ENCODE measurements at places on chromosomes 2 and 18. TPM values are rescaled to one million over a fixed set of nuclear protein-coding genes. Genes with fewer than 3 reads are reported as not detected.

- no peak for DNase-seq
- peaks cover under 1% of the 10 kb centered on the region for H3K4me1 ChIP-seq
- H3K36me3 ChIP-seq = peaks cover 31% of the 10 kb centered on the region
- H3K27ac ChIP-seq = no peak overlapping the region
Measured at GRCh38 chr2:232310121-232310520, 68.4 kb upstream of the ALPP start.

- no peak overlapping the region for H3K4me3 ChIP-seq
- DNase-seq = no peak
- H3K36me3 ChIP-seq = peaks cover 10% of the 10 kb centered on the region
- H3K4me1 ChIP-seq = peaks cover 70% of the 10 kb centered on the region
Measured at GRCh38 chr18:7604361-7604760, 37.2 kb downstream of the PTPRM start.

FOXI3 gene
- not detected for total RNA-seq

GRCh38 chr2:60306267-60306861 is 247.1 kb downstream of the BCL11A start:
- no peak for DNase-seq
- H3K36me3 ChIP-seq = no peaks in the 10 kb centered on the region
- no peaks in the 10 kb centered on the region for H3K4me1 ChIP-seq
- H3K4me3 ChIP-seq = no peak overlapping the region
- H3K27me3 ChIP-seq = peaks cover 4% of the 10 kb centered on the region

DNA sequence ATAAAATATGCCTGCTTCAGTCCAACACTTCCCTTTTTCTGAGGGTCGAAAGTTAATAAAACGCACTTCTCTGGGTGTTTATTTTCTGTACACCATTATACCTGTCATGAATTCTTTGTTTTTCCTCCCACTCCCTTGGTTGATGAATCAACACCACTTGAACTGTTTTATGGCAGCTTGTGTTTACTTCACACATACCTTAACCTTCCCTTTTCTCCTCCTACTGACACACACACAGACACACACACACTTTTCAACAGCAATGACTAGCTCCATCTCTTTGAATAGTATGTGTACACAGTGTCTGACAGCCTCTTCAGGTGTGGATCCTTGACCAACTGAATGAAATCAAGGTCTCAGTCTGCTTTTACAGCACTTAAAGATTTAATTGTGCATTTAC is 91.3 kb downstream of the SATB2 start:
- H3K4me1 ChIP-seq = peaks cover 41% of the 10 kb centered on the region
- peak; percentile 17 for DNase-seq
- H3K4me3 ChIP-seq = no peak overlapping the region
- no peak overlapping the region for H3K27ac ChIP-seq
- H3K36me3 ChIP-seq = peaks cover 14% of the 10 kb centered on the region

PLGLB1 gene
- 0.39 TPM for total RNA-seq

GRCh38 chr18:7467708-7468466 is 99.2 kb upstream of the PTPRM start:
- H3K27ac ChIP-seq = no peak overlapping the region
- H3K4me1 ChIP-seq = peaks cover 7% of the 10 kb centered on the region
- no peaks in the 10 kb centered on the region for H3K36me3 ChIP-seq
- peaks cover 39% of the 10 kb centered on the region for H3K27me3 ChIP-seq
- no peak overlapping the region for H3K4me3 ChIP-seq

ASXL3 gene
- total RNA-seq = not detected

AGBL5 gene
- 27.1 TPM for total RNA-seq
